ENCODE measurements at places on chromosomes 3 and 15.

DNA sequence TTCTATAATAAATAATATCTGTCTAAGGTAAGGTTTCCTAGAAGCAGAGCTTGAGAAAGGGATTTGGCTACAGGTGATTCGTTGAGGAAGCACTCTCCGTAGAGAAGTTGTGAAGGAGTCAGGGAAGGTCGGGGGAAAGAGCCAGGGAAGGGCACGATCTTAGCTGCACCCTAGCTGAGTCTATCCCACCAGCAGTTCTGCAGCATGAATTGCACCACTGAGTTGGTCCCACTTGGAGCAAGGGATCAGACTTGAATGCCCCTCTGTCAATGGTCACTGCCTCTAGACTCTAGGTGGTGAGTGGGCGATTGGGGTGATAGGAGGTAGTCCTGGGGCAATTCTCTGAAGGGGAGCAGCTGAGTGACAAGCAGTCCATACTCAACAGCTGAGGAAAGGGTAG lies 13.5 kb downstream of the TMC3 start:
- no peak for DNase-seq

DNA sequence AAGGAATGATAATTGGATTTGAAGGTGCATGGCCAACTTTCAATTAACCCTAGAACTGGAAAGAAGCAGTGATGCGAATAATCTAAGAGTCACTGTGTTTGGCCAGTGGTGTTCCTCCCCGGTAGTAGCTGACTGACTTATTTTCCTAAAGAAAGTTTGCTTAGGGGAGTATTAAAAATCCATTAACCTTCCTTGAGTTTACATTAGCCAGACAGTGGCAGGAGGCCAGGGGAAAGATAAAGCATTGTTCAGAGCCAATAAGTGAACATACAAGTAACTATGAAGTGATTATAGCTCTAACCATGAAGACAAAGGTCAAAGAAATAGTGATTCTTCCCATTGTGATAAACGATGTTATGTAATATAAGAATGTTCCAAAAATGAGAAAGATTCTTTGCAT lies 8.9 kb upstream of the TMEM202 start:
- DNase-seq, result no peak

DNA sequence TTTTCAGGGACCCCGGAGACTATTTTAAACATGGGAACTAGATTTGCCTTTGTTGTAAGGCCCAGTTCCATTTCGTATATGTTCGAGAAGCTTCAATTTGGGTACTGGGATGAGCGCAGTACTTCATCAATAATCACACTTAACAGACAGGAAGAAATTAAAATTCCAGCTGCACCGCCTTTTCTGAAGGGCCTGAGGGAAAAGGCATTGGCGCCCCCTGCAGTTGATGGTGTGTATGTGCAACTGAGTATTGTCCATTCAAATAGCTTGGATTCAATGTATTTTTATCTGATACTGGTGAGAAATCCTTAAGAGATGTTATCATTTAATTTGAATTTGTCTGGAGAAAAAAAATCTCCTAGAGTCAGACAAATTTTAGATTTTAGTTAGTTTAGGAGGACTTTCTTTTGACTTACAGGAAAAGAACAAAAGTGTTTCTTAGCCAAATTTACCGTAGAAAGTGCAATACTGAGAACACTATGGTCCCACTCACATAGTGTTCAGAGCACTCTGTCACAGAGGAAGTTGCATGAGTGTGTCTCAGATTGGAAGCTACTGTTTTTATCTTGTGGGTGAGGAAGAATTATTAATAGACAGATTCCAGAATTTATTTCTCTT lies 5.4 kb upstream of the ALDH1A2 start:
- peak; percentile 74 for DNase-seq

DNA sequence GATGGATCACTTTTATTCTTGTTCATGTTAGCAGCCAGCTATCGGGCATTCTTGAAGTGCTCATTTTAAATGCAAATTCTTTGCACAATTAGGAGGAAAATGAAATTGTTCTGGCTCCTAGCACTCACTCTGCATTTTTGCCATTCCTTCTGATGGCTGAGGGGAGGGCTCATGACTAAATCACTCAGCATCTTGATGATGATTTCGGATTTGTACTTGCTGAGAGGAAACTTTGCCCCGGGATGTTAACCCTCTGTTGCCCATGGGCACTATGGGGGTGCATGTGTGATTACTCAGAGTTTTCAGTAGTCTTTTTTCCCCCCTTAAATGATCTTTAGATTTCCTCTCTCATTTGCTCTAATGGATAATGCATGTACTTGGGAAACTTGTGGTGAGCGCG lies 299.6 kb upstream of the C2CD4B start:
- DNase-seq, result no peak

- DNase-seq, result no peak
Measured at GRCh38 chr3:69864766-69865165, 125.5 kb downstream of the MITF start.

- no peak for DNase-seq
Measured at GRCh38 chr3:129610276-129610675, 3.8 kb upstream of the PLXND1 start.

DNA sequence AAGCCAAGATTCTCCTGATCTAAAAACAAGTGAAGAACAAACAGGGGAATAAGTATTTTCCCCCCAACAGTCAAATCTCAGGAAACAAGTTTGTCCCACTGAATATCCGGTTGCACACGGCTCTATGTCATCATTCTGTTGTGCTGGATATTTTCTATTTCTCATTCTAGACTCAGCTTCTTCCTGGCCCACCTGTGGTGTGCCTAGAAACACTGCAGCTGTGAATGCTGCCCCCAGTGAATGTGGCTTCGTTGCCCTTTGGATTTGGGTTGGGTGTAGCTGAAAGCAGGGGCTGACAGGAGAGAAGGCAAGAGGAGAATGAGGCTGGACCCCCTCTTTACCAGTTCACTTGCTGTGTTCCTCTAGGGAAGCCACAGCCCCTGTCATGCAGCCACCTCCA lies 181.2 kb upstream of the PROK2 start:
- DNase-seq, result no peak
